ENCODE measurements at places on chromosomes 2 and 18.
A peak's percentile ranks its signal among the peaks of the same experiment; 100 is the strongest.

DNA sequence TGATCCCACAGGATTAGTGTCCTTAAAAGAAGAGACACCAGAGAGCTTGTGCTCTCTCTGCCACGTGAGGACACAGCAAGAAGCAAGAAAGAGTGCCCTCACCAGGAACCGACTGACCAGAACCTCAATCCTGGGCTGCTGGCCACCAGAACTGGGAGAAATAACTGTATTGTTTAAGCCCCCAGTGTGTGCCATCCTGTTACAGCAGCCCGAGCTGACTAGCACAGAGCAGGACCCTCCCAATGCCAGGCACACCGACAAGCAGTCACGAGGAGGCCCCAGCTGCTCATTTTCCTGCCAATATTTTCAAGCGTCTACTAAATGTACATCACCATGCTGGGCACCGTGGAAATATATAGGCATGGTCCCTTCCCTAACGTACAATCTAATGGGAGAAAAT, 17.1 kb downstream of the FAM178B start:
- DNase-seq, result no peak

GRCh38 chr18:79932907-79933306, 18.5 kb downstream of the SLC66A2 start:
- no peak for DNase-seq

GRCh38 chr18:41938445-41938844, 16.6 kb upstream of the PIK3C3 start:
- no peak for DNase-seq

GRCh38 chr2:53697686-53698085, 69.9 kb upstream of the CHAC2 start:
- DNase-seq, result no peak

- DNase-seq, result peak; percentile 72
Measured at GRCh38 chr2:95076705-95077529, 44.7 kb downstream of the MRPS5 start.

GRCh38 chr2:188523919-188524318, 232.2 kb downstream of the GULP1 start:
- DNase-seq, result no peak

DNA sequence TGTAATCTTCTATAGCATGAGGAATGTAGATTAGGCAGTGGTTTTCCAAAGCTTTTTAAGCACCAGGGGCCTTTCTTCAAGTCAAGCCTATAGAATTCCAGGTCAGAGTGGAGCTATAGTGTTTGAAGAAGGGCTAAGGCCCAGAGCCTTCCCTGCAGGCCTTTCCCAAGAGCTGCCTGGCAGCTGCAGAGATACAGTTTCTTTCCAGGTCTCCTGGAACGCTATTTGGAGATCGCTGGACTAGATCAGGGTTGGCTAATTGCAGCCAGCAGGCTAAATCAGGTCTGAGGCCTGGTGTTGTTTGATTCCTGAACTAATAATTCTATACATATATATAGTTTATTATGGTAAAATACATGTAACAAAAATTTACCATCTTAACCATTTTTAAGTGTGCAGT, 319.0 kb upstream of the SPRED2 start:
- no peak for DNase-seq

- DNase-seq, result no peak
Measured at GRCh38 chr18:50441016-50441415, 66.2 kb downstream of the SKA1 start.

Measured in natural killer cell treated with Interleukin-12 subunit alpha and Interleukin-12 subunit beta and Interleukin-15 and Interleukin-18, amount 100 ng/mL, for 72 hours (primary cell).